ENCODE measurements at places on chromosomes 4 and X.

- DNase-seq = no peak
Observed at GRCh38 chrX:138771047-138771446, 59.5 kb upstream of the FGF13 start.

- no peak for DNase-seq
Observed at GRCh38 chr4:48432017-48432416, 51.1 kb upstream of the SLC10A4 start.

- DNase-seq = no peak
Observed at GRCh38 chr4:8870647-8871416, 807 bp downstream of the HMX1 start.

DNA sequence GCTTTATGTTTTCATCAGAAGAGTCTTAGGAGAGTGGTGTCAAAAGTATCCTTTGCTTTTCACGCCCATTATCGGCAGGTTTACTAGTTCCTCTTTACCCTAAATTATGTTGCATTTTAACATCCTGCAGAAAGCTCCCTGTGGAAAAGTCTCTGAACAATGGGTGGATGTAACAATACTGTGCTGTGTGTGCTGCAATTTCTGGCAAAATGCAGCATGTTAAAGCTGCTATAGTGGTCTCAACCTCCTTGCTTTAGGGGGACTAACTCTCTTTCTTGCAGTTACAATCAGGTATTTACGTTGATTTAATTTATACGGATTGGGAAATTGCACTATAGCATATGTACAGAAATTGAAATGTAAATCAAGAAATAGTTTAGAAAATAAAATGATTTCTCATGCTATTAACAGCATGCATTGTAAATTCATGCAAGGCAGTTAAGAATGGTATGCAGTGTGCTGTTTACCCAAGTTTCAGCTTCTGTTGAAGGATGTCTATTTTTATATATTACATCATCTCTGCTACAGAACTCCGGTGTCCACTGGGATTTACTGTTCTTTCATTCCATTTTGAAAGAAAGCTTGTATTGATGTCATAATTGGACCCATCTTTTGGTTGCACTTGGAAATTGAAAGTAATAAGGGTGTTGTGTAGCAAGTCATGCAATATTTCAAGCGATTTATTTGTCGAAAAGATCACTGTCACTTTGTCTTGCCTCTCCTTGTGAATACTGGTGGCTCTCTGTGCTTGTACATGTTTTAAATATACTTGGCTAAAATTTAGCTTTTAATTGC lies 145.7 kb downstream of the RAPGEF2 start:
- DNase-seq = no peak

GRCh38 chr4:1055721-1056590 lies 44.5 kb downstream of the FGFRL1 start:
- no peak for DNase-seq

DNA sequence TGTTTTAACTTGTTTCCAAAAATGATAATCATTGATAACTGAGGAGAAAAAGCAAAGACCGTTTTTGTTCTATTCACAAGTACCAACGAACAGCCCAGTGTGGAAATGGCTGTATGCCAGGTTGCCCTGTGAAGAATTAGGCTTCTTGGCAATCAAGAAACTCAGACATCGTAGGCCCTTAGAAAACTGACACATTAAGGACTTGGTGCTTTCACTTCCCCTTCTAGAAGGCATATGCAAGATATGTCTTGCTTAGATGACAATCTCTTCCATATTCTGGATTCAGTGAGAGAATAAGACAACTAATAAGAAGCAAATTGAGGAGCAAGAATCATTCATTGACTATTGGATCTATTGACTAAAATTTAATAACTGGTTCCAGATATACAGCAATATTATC lies 56.6 kb downstream of the ANAPC10 start:
- DNase-seq = no peak

- no peak for DNase-seq
Observed at GRCh38 chr4:7731437-7731836, 208.2 kb downstream of the AFAP1 start.

GRCh38 chr4:94228493-94229216 lies 21.0 kb downstream of the SMARCAD1 start:
- no peak for DNase-seq

GRCh38 chrX:53831662-53832635 lies 145.4 kb upstream of the HUWE1 start:
- peak; percentile 21 for DNase-seq

GRCh38 chr4:187826725-187827124 lies 168.8 kb upstream of the ZFP42 start:
- DNase-seq = peak; percentile 15

GRCh38 chr4:89110986-89111832 lies at the start of gene TIGD2:
TSS of gene TIGD2 (plus strand) at chr4:89111533. CDS start at chr4:89112975, 1,442 bp downstream.
- DNase-seq = peak; percentile 83

- peak; percentile 1 for DNase-seq
Observed at GRCh38 chr4:159549098-159549518, 446.2 kb downstream of the RAPGEF2 start.

- DNase-seq = no peak
Observed at GRCh38 chrX:79570524-79571240, 203.5 kb upstream of the ITM2A start.

DNA sequence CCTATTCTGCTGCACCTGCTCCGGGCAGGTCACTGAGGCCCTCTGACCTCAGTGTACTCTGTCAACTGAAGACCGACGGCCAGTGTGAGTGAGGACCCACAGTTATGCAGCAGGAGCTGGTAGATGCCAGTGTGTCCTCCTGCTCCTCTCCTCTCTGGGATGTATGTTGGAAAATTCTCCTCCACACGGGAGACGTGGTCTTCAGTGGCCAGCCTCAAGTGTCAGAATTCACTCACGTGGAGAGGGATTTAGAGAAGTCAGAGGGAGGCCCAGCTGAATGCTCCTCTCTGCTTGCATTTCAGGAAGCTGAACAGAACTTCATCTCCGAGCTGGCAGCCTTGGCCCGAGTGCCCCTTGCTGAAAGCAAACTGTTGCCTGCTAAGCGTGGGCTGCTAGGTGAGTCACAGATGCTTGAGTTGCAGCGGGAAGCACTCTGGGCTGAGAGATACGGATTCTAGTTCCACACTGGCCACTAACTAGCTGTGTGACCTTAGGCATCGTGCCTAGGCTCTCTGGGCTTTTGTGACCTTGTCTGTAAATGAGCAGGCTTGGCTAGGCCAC lies 83.6 kb downstream of the CRMP1 start:
- DNase-seq = peak; percentile 30

GRCh38 chr4:2789351-2789750 lies 3.5 kb upstream of the SH3BP2 start:
- DNase-seq = no peak

DNA sequence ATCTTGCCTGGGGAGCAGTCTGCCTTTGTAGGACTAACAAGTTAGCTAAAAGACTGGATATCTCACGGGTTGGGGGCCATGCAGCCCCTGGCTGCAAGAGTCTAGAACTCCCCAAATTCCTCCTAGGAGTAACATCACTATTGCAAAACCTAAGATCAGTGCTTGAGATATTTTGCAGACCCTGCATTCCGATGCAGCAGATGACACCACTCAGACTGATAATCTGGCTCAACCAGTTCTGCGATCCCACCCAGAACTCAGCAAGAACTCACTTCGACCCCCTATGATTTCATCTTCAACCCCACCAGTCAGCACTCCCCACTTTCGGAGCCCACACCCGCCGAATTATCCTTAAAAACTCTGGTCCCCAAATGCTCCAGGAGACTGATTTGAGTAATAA lies 834.0 kb downstream of the C4orf33 start:
- no peak for DNase-seq

- DNase-seq = no peak
Observed at GRCh38 chr4:80931631-80932081, 98.9 kb upstream of the BMP3 start.

DNA sequence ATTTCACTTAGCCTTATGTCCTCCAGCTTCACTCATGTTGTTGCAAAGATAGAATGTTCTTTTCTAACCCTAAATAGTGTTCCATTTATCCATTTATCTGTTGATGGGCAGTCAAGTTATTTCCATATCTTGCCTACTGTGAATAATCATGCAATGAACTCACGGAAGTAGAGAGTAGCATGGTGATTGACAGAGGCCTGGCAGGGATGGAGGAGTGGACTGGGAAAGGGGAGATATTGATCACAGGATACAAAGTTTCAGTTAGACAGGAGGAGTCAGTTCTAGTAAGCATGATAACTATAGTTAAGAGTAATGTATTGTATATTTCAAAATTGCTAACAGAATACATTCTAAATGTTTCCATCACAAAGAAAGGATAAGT lies 10.3 kb upstream of the CLNK start:
- DNase-seq = no peak

GRCh38 chr4:8269535-8270417 lies at the start of gene HTRA3:
TSS of gene HTRA3 (plus strand) at chr4:8269754. CDS start at chr4:8269969, 215 bp downstream.
- DNase-seq = peak; percentile 55

Data from Daoy (cell line).